Activated naive CD8-positive, alpha-beta T cell treated with anti-CD3 and anti-CD28 coated beads, Interleukin-2, amount 10 ng/mL, durations not matched to agents 7 days and 5 days (primary cell): ENCODE measurements at places on chromosomes 12 and 14.

DNA sequence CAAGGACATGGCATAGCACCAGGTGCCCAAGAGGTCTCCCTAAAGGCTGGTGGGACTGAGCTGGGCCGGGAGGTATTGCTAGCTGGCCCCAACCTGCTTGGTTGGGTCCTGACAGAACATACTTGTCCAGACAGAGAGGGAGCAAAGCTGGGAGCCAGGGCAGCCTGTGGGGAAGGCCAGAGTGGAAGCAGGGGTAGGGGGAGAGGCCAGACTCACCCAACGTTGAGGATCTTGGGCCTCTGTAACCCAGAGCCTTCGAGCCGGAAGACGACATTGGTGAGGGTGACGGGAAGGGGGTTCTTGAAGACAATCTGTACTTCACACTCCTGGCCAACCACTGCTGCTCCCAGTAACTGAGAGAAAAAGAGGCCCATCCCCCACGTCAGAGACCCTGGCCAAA lies 9.0 kb downstream of the TGM1 start:
- DNase-seq = no peak

GRCh38 chr12:67386869-67387565 lies 117.9 kb downstream of the CAND1 start:
- no peak for DNase-seq

DNA sequence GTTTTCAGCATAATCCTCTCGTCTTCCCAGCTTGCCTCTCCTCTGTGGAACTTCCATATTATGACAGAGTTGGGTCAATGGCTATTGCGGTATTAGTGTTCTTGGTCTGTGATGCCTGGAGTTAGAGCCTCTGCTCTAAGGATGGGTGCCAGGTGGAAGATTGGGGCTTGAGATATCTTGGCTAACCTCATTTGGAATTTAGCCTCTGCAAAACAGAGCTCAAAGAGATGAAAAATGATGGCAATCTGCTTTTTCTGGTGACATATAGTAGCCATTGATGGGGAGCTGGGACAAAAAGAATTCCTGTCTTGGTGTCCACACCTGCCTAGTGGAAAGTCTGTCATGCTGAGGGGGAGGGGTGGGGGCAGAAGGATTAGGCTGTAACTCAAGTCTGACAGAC lies 152.1 kb downstream of the RPL10L start:
- DNase-seq = no peak

DNA sequence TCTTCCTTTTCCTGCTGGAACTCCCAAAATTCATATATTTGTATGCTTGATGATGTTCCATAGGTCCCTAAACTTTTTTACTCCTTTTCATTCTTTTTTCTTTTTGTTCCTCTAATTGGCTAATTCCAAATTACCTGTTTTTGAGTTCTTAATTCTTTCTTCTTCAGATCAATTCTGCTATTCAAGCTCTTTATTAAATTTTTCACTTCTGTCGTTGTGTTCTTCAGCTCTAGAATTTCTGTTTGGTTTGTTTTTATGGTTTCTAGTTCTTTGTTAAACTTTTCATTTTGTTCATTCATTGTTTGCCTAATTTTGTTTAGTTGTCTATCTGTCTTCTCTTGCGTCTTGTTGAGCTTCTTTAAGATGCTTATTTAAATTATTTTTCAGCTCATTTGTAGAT lies 154.8 kb downstream of the TPH2 start:
- no peak for DNase-seq

- no peak for DNase-seq
Measured at GRCh38 chr12:71684081-71684480, 1.8 kb upstream of the TMEM19 start.

DNA sequence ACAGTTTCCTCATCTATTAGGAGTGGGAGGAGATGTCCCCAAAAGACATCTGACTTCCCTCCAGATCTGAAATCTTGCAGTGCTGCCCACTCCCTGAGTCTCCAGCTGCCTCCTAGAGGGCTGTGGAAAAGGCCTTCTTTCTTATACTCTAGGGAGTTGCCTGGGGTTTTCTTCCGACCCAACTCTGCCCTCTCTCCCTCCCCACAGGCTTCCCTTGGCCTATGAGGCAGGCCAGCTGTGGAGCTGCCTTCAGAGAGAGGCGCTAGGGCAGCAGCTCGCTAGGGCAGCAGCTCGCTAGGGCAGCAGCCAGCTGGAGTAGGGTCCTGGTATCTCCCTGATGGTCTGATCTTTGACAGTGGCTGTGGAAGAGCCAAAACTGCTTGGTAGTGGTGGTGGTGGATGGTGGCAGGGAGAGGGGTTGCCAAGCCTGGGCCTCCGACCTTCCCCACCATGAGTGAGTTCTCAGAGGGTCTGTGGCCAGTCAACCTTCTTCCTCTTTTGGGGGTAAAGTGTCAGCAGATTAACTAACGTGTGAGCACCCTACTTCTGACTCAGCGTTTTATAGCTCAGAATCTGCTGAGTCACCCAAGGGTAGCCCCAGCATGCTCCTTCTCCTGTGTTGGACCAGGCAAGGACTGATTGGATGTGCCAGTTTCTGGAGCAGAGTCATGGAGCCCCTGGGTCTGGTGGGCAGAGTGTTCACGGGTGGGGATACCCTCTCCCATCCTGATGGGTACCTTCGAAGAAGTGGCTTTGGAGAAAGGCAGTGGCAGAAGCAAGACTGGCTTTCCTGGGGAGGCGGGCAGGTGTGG lies 2.3 kb downstream of the SLC48A1 start:
- no peak for DNase-seq

GRCh38 chr14:39733741-39734140 lies 301.5 kb upstream of the FBXO33 start:
- no peak for DNase-seq

GRCh38 chr12:69107541-69107940 lies 131.8 kb upstream of the CPSF6 start:
- DNase-seq = no peak

DNA sequence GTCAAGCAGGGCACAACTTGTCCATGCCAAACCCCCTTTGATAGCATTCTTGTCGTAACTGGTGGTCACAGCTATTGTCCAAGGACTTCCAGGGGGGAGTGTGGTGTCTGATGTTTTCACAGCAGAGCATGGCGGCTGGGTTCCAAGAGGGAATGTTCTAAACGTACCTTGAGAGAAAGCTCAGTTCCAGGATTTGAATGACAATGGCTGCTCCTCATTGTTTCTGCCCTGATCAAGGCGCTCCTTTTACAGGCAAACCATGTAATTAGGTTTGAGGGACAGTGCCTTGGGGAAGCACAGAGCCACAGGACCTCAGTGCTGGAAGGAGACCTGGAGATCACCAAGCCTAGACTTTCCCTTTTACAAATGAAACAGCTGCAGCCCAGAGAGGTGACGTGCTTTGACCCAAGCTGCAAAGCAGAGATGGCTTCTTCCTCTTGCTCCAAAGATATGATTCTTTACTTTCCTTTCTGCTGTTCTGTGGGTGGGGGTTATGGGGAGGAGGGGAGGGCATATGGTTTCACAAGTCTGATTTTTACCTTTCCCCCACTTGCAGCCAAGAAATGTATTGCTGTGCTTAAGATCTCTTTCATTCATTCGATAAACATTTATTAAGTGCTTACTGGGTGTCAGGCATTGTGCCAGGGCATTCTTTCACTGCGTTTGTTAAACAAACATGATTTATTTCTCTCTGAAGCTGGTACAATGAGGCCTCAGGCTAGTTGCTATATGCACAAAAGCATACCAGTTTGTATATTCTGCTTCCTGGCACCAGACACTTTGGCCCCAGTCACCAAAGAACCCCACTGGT lies 172.8 kb downstream of the KTN1 start:
- no peak for DNase-seq

DNA sequence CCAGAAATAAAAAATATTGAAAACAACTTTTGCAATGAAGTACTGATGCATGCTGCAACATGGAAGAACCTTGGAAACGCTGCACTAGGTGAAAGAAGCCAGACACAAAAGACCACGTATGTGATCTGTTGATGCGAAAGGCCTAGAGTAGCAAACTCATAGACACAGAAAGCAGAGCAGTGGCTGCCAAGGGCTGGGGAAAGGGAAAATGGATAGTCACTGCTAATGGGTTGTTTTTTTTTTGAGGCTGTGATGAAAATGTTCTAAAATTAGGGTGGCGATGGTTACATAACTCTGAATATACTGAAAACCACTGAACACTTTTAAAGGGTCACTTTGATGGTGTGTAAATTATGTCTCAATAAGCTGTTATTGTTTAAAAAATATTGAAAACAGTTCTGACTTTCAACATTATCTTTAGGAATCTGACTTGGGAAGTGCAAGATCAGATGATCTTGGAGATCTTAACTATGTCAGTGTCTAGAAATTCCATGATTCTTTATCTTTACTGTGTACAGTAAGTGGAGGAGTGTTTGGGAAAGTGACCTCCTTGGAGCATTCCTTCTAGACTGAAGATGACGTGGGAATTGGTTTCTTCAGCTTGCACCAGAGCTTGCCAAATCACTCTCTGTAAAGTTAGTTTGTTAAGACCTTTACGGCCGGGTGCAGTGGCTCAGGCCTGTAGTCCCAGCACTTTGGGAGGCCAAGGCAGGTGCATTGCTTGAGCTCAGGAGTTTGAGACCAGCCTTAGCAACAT lies 12.4 kb downstream of the MLXIP start:
- DNase-seq = no peak

GRCh38 chr14:22380571-22381407 lies 208.2 kb downstream of the DAD1 start:
- DNase-seq = no peak

GRCh38 chr12:25769082-25769945 lies 189.2 kb upstream of the RASSF8 start:
- no peak for DNase-seq

GRCh38 chr14:102663440-102663839 lies 71.0 kb downstream of the RCOR1 start:
- no peak for DNase-seq

DNA sequence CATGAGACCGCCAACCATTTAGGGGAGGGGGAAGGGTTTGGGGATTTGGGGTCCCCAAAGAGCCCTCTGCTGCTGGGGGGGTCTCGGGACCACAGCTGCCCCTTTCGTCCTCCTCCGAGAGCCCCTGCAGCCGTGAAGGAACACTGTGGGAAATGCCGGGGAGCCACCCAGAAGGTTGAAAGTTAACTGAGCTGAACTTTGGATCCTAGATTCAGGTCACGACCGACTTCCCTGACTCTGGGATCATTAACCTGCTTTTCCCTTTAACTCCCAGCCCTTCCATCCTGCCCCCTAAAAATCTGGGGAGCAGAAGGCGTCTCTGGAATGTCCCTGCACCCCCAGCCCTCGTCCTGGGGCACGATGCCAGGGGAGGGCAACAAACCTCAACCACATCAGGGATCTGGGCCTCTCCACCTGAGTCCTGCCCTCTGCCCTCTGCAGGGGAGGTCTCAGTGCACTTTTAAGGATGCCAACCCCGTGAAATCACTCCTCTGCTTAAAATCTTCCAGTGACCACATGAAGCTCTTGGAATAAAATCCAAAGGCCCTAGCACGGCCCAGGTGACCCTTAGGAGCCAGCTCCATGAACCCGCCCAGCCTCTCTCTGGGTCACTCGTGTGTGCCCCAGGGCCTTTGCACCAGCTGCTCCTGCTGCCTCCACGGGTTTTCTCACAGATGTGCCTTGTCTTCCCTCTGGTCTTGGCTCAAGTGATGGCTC lies 95.0 kb downstream of the RFLNA start:
- no peak for DNase-seq

- DNase-seq = no peak
Measured at GRCh38 chr14:73824536-73824935, 27.1 kb upstream of the PTGR2 start.
